ENCODE measurements at places on chromosomes 4 and X. TPM values are rescaled to one million over a fixed set of nuclear protein-coding genes. Genes with fewer than 3 reads are reported as not detected.
A peak's percentile ranks its signal among the peaks of the same experiment; 100 is the strongest.

The PABPC1L2A gene
- polyA plus RNA-seq: not detected

The HPRT1 gene
- polyA plus RNA-seq: 42.3 TPM

The FRG2 gene
- polyA plus RNA-seq: not detected

The FAM9C gene
- polyA plus RNA-seq: 2.6 TPM

GRCh38 chrX:39736216-39737211, 361.2 kb downstream of the BCOR start:
- peak; percentile 35 for DNase-seq

DNA sequence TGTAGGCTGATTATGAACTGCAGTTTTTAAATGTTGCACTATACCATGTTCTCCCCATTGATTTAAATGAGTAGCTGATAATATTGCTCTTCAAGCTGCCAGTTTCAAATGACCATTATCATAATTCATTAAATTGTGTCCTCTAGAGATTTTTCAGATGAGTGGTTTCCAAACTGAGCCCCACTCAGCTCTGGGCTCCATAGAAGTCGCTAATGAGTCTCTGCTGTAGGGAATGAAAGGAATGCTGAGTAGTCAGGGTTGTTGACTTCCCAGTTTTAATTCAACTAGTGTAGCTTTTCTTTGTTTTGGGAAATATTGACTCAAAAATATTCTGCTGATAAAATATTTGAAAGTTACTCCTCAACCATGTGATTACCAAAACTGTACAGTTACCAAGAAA, 1081.1 kb downstream of the ARAP2 start:
- DNase-seq: no peak

GRCh38 chr4:104493081-104493831, 1.4 kb downstream of the CXXC4 start:
- peak; percentile 4 for DNase-seq

DNA sequence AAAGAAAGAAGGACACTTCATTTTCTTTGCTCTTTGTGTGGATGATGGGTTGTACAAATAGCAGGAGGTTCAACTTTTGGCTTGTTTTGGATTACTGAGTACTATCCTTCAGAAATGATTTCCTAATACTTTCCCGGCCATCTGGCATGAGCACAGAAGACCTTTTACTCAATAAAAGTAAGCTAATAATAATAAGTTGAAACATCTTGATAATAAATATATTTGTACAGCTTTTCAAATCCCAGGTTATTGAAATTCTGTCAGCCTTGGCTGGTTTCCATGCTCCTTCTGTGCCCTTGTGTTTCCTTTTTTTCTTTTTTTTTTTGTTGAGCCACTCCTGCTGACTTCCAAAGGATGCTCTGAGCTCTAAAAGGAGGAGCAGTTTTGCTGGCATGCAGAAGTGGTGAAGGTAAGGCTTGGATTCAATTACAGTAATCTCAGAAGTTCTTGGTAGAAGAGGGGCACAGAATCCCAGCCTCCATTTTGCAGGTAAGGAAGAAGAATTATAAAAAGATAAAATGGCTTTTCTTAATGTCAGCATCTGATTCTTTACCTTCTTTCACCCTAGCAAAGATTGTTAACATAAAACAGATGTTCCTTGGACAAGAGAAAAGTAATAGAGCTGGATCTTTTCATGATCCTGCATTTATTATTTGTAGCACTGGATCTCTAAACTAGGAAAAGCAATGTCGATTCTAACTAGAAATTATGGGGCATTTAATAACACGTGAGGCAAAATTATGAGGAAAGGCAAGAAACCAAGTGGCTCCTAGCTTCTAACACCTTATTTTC, 31.9 kb downstream of the REPS2 start:
- DNase-seq: no peak

DNA sequence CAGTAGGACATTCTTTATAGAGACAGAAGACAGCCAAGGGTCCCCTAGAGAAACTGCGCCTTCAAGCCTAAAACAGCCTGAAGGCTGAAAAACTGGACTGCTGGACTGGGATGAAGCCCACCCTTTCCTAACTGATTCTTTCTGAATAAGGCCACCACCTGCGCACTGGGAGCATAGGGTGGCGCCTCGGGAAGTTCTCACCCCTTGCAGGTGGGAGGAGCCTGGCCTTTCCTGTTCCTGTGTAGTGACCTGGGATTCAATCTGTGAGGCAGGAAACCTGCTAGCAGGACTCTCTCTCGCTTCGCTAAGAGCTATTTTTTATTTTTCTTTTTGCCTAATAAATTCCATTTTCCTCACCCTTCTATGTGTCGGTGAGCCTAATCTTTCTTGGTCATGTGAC, 61.8 kb upstream of the KLHL13 start:
- no peak for DNase-seq

DNA sequence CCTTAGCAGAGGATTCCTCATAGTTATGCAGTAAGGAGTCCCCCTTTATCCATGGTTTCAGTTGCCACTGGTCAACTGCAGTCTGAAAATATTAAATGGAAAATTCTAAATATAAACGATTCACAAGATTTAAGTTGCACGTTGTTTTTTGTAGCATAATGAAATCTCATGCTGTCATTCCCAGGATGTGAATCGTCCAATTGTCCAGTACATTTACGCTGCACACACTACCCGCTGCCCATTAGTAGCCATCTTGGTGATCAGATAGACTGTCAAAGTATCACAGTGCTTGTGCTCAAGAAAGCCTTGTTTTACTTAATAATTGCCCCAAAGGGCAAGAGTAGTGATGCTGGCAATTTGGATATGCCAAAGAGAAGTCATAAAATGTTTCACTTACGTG, 434.8 kb downstream of the MAPK10 start:
- no peak for DNase-seq

- DNase-seq: no peak
Measured at GRCh38 chr4:100257567-100257966, 67.3 kb upstream of the DDIT4L start.

DNA sequence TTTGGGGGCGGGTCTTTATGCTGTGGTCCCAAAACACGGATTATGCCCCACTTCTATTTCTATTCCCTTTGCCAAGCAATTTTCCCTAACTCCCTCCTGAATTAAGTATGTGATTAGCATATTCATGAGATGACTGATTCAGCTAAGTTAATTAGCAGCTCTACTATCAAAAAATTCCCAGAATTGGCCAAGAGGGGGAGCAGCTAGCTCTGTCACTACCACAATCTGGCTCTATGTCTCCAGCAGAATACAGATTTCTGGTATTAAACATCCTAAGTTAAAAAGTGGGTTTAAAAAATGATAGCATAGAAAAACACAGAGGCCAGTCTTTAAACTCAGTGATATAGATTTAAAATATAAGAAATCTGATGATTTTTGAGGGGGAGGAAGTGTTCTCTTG, 80.3 kb downstream of the GPC4 start:
- DNase-seq: peak; percentile 32

- DNase-seq: no peak
Measured at GRCh38 chr4:24656906-24657305, 72.6 kb upstream of the DHX15 start.

- DNase-seq: no peak
Measured at GRCh38 chr4:31194823-31195222, 474.7 kb downstream of the PCDH7 start.

DNA sequence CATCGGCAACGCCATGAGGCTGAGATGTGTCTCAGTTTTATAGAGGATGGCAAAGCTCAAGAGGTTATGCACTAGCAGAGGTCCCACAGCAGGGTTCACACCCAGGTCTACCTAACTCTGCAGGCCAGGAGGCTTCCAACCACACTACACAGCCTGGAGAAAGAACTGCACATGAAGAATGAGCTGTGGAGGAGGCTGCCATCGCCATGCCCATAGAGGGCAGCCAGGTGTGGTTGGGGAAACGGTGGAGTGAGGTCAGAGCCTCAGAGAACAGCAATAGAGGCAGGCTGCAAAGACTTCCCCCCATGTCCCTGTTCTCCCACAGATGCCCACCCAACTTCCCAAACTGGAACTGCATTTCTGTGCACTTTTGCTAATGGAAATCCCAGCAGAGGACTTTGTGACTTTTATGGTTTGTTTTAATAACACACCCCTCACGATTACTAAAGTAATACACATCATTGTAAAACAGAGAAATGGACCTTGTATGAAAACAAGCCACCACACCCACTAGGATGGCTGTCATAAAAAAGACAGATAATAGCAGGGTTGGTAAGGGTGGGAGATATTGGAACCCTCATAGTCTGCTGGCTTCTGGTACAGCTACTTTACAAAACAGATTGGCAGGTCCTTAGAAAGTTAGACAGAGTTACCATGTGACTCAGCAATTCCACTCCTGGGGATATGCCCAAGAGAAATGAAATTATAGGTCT, 58.9 kb upstream of the PROM1 start:
- no peak for DNase-seq

DNA sequence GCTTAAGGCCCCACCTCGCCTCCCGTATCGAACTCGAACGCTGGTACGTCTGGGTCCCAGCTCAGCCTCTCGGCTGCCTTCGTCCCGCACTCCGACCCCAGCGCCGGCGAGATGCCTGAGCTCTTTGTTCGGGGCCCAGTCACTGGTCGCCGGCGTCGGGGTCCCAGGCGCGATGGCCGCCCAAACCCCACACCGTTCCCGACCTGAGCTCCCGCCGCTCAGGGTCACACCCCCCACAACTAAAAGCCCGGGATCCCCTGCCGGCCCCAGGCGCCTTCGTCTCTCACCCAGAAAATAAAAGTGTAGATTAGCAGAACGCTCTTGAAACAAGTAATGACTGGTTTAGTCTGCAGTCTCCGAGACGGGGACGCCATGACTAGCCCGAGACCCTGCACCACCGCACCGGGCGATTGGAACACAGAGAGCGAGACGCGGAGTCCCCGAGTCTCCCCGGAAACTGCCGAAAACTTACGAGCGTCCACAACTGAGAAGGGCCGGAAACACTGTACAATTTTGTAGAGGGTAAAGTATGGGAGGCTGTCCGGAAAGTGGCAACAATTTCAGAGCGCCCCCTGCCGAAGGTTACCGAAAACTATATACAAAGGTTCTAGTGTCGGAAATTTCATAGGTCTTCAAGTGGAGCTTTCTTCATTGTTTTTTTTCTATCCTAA, at the start of gene TSPAN6:
Gene TSPAN6, minus strand, starts transcription at position 486 of the 671 bp plus-strand sequence. Its CDS starts 112 bp downstream, at position 374.
- peak; percentile 82 for DNase-seq

DNA sequence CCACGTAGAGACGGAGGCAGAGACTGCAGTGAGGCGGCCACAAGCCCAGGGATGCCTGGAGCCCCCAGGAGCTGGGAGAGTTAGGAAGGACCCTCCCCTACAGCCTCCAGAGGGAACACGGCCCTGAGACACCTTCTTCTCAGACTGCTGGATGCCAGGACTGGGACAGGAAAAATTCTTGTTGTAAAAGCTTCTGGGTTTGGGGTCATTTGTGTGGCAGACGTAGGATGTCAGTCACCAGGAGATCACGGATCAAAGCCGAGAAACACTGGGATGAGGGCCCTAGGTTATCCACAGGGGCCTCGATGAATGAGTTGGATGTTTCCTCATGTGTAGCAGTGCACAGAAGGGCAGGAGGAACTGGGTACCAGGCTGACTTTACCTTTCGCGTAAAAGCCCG, 163.7 kb downstream of the SHOX start:
- no peak for DNase-seq
